ENCODE measurements at places on chromosomes 6 and 20.

- no peak for DNase-seq
Measured at GRCh38 chr6:166592821-166593220, 6.3 kb upstream of the RAMACL start.

DNA sequence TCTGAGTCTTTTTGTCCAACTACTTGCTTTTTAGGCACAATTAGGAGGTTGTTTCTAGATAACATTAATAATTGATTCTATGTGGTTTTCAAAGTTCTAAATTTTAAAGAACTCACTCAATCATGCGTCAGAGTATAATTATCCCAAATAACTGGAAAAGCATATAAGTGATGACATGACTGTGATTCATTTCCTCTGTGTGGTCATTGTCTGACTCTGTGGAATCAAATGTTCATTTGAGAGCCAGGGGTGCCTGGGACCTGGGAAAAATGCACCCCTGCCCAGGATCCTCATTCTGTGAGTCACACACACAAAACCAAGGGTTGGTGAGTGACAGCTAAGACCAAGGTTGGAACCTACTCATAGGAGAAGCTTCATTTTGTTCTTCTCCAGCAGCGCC lies 127.1 kb upstream of the MLIP start:
- DNase-seq: no peak

GRCh38 chr6:163651915-163652668 lies 237.6 kb downstream of the QKI start:
- no peak for DNase-seq

- DNase-seq: no peak
Measured at GRCh38 chr6:149983145-149983544, 19.4 kb downstream of the ULBP1 start.

GRCh38 chr6:3013486-3013885 lies 13.8 kb downstream of the NQO2 start:
- no peak for DNase-seq

All from NCI-H524 treated with DMSO at 0.1 percent for 48 hours (cell line).